Testis (tissue), 5 donors: ENCODE measurements at places on chromosomes 7 and 10.

DNA sequence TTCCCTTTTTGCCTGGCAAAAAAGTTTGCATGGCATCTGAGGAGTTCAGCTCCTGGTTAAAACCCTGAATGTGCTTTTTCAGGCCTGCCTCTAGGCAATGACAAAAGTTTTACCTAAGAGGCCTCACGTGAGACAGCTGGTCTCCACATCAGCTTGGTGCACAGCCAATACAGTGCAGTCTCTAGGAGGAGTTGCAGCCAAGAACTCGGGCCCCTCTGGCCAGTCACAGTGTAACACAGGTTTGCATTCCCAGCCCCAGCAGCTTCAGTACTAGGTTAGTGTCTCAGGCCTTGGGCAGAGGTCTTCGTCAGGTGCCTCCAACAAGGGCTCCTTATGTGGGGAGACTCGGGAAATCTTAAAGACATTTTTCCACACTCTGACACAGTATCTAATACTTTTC is 771.7 kb downstream of the SORCS1 start:
- DNase-seq, result no peak

DNA sequence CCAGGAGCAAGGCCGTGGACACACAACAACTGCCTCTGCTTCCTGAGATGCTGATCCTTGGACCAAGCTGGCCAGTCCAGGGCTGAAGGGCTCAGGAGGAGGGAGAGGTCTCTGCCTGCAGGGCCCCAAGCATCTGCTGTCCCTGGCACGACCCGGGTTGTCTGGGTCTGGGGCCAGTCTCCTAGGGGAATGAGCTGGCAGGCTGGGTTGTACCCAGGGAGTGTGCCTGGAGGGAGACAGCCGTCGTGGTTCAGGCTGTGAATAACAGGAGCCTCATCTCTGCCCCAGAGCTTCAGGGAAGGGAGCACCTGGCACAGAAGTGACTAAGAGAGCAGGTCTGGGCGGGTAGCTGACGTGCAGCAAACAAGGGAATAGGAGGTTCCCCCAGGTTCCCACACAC is 17.9 kb upstream of the SERPINE1 start:
- no peak for DNase-seq

GRCh38 chr10:24935504-24936292 is 16.7 kb downstream of the PRTFDC1 start:
- no peak for DNase-seq

GRCh38 chr7:25731068-25731845 is 420.7 kb upstream of the NFE2L3 start:
- no peak for DNase-seq

- no peak for DNase-seq
Measured at GRCh38 chr7:136136906-136137454, 159.8 kb upstream of the MTPN start.
